ENCODE measurements at places on chromosomes 12 and 14.

DNA sequence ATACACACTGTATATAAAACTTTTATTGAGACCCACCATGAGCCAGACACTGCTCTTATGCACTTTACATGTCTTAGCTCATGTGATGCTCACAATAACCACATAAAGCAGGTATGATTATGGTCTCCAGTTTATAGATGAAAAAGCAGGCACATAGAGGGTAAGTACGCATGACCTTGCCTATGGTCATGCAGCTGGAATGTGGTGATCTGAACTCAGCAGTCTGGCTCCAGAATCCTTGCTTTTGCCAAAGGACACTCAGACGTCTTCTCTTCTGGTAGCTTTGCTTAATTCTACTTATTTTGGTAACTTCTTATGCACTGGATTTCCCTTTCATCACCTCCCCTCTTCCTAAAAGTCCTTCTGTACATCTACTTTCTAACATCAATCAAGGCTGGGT is 103.3 kb upstream of the CRY1 start:
- no peak for DNase-seq

- peak; percentile 27 for DNase-seq
These were observed 200.7 kb upstream of the FOXN3 start for GRCh38 chr14:89617481-89618329.

GRCh38 chr12:26047401-26048226 is 77.2 kb downstream of the BHLHE41 start:
- DNase-seq, result no peak

DNA sequence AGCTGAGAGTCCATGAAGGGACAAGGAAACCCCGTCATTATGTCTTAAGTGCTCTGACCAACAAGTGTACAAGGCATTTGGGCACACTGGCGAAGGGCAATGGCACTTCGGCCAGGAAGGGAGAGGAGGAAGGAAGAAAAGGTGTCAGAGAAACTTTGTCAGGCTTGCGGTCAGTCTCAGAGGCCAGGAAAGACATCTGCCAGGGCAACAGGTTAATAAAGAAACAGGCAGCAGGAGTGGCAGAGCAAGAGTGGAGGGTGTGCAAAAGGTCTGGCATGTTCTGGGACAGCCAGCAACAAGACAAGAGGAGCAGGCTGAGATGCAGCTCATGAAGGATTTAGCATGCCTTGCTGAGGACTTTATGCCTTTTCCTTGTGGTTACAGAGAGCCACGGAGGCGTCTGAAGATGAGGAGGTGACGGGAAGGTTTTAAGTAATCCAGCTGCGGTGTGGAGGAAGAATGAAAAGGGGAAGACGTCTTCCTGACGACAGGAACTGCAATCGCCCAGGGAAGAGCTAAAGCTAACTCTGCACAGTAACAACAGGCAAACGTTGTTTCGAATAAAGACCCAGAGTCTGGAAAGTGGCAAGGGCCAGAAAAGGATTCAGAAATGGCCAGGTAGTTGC is 13.1 kb downstream of the APPL2 start:
- no peak for DNase-seq

GRCh38 chr12:225012-225411 is 11.1 kb upstream of the SLC6A12 start:
- no peak for DNase-seq

- no peak for DNase-seq
These were observed 234.4 kb upstream of the CRY1 start for GRCh38 chr12:107327651-107328182.

DNA sequence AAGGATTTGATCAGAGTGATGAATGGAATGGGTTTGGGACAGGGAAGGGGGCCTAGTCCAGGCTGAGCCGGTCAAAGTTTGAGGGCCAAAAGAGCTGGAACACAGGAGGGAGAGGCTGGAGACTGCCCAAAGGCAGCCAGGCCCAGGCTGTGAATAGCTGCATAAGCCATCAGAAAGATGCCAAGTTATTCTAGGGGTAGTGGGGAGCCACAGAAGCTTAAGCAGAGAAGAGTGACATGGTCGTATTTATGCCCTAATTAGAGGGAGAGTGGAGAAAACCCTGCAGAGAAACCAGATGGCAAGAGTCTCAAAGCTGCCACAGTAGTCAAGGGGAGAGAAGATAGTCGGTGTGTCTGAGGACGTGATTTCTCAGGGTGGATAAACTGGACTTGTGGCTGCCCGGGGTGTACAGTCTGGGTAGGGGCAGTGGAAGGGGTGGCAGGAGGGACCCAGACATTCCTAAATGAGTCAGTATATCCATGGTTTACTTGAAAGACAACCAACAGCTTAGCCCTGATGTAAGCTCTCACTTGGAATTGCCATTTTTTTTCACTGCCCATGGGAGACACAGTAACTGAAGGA is 99.2 kb downstream of the PRICKLE1 start:
- no peak for DNase-seq

Data from foreskin melanocyte (primary cell).